Stimulated activated naive CD8-positive, alpha-beta T cell treated with anti-CD3 and anti-CD28 coated beads, Interleukin-15, Interleukin-2, amounts not matched to agents 100 U/mL and 50 U/mL, for 24 hours (primary cell): ENCODE measurements at places on chromosomes 2 and 18.

GRCh38 chr2:177229442-177230242 lies 17.0 kb downstream of the HNRNPA3 start:
- DNase-seq: no peak

GRCh38 chr2:44398243-44398897 lies 36.6 kb downstream of the CAMKMT start:
- no peak for DNase-seq

DNA sequence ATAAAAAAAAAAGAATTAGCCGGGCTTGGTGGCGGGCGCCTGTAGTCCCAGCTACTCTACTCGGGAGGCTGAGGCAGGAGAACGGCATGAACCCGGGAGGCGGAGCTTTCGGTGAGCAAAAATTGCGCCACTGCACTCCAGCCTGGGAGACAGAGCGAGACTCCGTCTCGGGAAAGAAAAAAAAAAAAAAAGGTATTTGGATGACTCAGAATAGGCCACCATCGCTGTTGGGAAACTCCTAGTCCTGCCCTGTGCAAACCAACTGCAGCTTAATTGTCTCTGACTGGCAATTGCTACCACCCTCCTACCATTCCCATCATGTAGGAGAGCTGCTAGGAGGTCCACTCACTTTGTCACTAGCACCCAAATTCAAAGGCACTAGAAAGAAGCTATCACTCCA lies 43.5 kb downstream of the ATP8B1 start:
- DNase-seq: no peak

DNA sequence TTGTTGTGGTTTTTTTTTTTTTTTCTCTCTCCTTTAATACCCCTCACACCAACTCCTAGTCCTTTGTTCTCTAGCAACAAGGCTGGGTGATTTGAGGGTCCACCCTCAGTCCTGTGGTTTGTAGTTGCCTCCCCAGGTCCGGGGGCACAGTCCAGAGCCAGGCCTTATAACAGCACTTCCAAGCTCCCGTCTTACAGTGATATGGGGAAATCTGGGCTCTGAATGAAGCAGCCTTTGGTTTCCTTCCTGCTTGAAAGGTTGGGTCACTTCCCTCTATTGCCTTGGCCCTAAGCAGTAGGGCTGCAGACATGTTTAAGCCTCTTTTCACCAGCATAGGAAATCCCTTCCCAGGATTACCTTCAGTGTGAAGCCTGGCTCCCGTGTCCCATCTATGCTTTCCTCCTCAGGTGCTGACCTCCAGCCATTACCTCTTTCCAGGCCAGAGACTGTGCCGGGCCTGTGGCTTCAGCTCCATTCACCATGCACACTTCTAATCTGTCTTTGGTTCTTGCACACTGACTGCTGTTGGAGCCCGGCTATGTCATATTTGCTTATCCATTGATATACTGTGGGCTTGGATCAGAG lies 21.2 kb upstream of the NTSR2 start:
- no peak for DNase-seq

DNA sequence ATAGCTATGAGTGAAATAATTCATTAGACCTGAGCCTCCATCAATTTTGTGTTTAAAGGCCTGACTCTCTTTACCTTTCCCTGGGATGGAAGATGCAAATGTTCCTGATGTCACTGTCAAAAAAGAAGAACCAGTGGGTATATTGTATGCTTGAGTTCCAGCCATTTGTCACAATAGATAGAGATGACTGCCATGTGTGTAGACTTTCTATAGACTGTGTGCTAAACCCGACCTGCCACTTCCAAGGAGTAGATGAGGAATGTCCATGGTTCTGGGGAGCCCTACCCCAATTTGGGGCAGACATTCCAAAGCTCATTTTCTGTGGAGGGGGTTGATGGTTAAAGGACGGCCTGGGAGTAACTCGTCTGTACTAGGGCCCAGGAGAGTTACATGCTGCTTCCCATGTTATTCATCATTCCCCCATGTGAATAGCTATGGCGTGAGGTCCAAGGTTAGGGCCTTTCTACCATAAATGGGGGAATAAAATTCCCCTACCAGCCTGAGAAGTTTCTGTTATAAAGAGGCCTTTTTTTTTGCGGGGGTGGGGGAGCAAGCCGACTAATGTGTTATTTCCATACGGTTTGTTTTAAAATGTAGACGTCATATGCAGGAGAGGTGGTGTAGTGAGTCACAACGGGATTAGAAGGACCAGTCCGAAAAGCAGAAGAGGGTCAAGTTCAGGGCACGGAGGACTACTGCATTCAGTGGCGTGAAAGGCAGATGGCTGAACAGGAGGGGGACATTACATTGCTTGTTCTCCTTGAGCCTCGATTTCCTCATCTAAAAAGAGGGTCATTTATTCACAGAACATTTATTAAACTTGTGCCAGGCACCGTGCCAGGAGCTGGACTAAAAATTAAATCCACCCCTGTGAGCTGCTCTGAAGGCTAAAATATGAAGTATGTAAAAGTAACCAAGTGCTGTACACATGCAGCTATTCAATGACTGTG lies 24.0 kb downstream of the IL1B start:
- DNase-seq: no peak

- DNase-seq: no peak
Measured at GRCh38 chr2:194714541-194714940, 942.5 kb upstream of the SLC39A10 start.

DNA sequence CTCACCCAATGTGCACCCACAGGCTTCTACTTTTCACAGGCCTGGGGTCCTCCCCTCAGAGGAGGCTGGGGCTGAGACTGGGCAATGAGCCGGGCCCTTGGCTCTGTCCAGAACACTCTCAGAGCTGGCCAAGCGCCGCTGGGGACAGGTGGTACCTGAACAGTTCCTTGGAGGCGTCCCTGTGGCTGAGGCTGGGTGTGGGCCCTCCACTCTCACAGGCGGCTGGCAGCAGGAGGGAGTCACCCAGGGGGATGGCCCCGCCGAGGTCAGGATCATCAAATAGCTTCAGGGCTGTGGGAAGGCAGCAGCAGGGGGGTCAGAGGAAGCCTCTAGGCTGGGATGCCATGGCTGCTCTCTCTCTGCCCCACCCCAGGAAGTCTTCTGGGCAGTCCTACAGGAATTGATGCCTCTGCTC lies 27.1 kb downstream of the HS1BP3 start:
- no peak for DNase-seq

GRCh38 chr18:12803069-12803936 lies 80.7 kb downstream of the PTPN2 start:
- no peak for DNase-seq

DNA sequence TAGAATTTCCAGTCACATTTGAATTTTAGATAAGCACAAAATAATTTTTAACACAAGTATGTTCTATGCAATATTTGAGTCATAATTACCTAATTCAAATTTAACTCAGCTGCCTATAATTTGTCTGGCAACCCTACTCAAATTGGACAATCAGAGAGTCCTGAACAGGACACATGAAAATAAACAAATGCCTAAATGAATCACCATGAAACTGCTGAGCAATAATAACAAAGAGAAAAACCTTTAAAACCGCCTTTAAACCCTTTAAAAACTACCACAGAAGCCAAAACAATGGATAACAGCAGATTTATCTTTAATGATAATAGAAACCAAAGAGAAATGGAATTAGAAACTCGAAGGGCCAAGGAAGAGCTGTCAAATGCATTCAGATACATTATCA lies 39.5 kb downstream of the ARL4C start:
- DNase-seq: no peak

DNA sequence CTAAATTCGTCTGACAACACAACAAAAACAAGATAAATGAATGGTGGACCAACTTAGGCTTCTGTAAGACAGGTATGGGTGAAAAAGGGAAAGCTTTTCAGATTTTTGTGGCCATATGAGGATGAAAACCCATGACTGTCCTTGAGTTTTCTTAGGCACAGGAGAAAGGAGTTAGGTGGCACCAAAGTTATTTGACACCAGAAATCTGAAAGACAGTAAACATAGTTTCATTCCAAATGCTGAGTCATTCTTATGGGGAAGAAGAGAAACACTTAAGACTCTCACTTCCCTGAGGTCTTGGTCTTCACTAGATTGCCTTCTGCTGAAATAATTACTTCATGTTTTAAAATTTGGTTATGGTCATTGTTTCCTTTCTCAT lies 5.2 kb upstream of the GPD2 start:
- DNase-seq: no peak

- no peak for DNase-seq
Measured at GRCh38 chr18:55320424-55321264, 267.3 kb downstream of the TCF4 start.

DNA sequence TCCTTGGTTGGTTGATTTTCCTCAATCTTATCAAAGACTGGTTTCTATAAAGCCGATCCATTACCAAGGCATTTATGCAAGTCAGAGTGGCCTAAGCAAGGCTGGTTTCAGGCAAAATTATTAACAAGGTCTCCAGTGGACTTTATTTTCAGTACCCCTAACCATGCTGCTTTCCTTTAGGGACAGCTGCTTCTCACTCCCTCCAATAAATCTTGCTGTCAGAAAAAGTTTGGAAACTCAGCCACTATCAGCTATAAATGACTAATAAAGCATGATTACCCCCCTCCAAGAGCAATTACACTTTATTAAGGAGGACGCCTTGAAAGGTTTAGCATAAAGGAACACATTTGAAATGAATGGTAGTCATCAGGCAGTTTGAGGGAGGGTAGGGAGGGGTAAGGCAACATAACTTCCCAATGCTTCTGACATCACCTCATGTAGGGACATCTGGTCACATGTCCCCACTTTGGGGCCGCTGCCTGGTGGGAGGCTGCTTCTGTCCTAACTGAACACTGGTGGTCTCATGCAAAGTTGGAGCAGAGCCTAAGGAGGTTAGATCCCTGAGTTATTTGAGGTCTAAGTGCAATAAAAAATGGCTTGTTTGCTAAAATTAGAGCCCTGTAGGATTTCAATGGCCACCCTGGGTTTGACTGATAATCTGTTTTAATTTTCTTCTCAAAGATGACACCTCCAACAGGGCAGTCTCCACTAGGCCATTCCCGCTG lies 58.0 kb upstream of the TMEM178A start:
- DNase-seq: no peak
